Astrocyte of the spinal cord (primary cell): ENCODE measurements at places on chromosomes 5 and 9.

DNA sequence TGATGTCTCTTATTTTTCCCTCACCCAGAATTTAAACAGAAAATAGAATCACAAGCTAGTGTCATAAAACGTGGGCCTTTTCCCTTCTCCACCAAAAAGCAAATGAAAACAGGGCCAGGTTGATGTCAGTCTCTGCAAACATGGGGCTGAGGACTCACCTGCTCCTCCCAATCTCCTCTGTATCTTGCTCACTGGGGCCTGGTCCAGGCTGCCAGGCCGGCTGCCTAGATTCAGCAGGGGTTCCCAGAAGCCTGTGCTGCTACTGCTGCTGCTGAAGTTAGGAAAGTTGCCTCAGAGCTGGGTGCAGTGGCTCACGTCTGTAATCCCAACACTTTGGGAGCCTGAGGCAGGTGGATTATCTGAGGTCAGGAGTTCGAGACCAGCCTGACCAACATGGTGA, 84.3 kb downstream of the PCDH1 start:
- DNase-seq = no peak

- no peak for DNase-seq
These were observed 160.9 kb downstream of the AUH start for GRCh38 chr9:91200692-91201336.

DNA sequence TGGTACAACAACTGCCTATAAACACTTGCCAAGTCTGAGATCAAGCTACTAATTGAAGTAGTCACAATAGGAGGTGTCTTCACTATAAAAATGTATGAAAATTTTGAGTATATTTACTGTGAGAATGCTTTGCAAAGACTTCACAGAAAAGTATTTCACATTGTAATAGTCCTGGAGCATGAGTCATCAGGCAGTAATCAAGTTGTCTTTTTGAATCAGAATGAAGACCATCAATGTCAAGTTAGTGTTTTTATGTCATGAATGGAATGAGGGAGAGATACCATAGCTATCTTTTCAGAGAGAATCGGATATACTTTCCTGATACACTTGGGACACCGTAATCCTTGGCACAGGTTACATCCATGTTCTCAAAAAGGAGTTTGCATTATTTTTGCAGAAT, 466.9 kb upstream of the ARRDC3 start:
- peak; percentile 51 for DNase-seq

- peak; percentile 47 for DNase-seq
These were observed 46.4 kb upstream of the CEP78 start for GRCh38 chr9:78189461-78189860.

GRCh38 chr5:32630867-32631491, 45.6 kb downstream of the SUB1 start:
- no peak for DNase-seq

GRCh38 chr9:137664676-137665075, 45.9 kb downstream of the EHMT1 start:
- DNase-seq = peak; percentile 41

DNA sequence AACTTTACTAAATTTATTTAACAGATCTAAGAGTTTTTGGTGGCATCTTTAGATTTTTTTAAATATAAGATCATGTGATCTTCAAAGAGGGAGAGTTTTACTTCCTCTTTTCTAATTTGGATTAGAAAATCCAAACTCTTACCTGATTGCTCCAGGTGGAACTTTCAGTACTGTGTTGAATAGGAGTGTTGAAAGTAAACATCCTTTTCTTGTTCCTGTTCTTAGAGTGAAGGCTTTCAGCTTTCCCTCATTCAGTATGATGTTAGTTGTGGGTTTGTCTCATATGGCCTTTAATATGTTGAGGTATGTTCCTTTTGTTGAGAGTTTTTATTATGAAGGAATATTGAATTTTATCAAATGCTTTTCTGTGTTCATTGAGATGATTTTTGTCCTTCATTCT, 650.0 kb upstream of the SGCD start:
- DNase-seq = no peak

DNA sequence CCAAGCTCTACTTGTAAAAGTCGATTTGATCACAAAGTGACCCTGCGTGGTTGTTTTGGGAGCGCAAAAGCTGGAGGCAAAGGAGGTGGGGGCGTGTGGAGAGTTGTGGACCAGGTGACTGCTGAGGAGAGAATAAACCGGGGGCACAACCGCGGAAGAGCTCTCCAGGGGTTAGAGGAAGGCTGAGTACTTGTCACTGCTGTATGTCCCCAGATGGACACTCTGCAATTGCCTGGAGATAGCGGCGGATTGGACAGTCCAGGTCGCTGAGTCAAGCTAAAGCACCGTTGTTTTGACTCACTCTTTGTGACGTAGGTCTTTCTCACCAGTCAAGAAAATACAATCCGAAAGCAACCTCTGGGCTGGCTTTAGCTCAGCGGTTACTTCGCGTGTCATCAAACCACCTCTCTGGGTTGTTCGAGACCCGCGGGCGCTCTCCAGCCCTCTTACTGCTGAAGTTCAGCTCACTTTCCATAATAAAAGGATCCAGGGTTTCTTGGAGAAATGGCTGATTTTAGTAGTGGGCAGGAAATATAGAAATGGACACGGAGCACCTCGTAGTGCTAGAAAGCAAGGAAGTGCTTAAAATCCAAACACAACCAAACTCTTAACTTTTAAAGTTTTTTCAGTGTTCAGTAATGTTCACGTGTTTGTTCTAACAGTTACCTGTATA, 25.7 kb downstream of the ZMAT2 start:
- peak; percentile 96 for DNase-seq

GRCh38 chr5:43412644-43413043, 453 bp upstream of the CCL28 start:
- DNase-seq = no peak

DNA sequence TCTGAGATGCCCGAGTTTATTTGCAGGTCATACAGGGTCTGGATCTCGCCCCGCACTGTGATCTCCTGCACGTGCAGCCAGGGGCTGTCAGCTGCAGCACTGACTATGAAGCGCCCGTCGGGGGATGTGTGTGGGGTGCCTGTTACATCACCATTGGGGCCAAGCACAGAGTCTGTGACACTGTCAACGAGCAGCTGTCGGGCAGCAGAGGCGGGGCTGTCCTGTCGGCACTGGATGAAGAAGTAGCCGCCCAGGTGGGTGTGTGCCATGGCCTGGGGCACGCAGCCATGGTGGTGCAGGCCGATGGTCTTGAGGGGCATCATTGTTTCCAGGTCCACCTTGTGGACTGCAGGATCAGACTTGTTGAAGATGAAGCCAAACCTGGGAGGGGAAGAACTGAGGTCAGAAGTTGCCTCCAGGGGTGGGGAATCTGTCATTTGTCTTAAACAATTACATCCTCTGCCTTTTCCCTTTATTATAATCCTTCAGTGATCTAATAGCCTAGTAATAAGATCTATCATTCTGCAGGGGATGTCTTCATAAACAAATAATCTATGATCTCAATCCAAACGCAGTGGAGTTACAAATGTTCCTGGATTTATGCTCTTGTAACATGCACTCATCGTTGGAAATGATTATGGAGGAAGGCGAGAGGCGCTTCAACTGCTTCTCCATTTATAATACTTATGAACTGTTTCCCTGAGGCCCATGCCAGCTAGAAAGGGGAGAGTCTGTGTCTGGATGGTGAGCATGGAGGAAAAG, 147.8 kb downstream of the HSPA4 start:
- no peak for DNase-seq

GRCh38 chr5:149240354-149240998, 31.2 kb upstream of the AFAP1L1 start:
- DNase-seq = no peak

GRCh38 chr9:32728181-32728580, 55.2 kb upstream of the TMEM215 start:
- no peak for DNase-seq

- DNase-seq = peak; percentile 64
These were observed 11.0 kb upstream of the TRAF1 start for GRCh38 chr9:120937596-120937995.

GRCh38 chr5:55231029-55231918, 2.1 kb downstream of the CCNO start:
- peak; percentile 18 for DNase-seq

- DNase-seq = peak; percentile 67
These were observed 30.0 kb upstream of the TTLL11 start for GRCh38 chr9:122122903-122123632.

- no peak for DNase-seq
These were observed 629.7 kb upstream of the SGCD start for GRCh38 chr5:155697236-155697635.

- no peak for DNase-seq
These were observed 3.9 kb downstream of the FBXW5 start for GRCh38 chr9:136940526-136941230.

- no peak for DNase-seq
These were observed 53.7 kb upstream of the TEX48 start for GRCh38 chr9:114735704-114736103.

DNA sequence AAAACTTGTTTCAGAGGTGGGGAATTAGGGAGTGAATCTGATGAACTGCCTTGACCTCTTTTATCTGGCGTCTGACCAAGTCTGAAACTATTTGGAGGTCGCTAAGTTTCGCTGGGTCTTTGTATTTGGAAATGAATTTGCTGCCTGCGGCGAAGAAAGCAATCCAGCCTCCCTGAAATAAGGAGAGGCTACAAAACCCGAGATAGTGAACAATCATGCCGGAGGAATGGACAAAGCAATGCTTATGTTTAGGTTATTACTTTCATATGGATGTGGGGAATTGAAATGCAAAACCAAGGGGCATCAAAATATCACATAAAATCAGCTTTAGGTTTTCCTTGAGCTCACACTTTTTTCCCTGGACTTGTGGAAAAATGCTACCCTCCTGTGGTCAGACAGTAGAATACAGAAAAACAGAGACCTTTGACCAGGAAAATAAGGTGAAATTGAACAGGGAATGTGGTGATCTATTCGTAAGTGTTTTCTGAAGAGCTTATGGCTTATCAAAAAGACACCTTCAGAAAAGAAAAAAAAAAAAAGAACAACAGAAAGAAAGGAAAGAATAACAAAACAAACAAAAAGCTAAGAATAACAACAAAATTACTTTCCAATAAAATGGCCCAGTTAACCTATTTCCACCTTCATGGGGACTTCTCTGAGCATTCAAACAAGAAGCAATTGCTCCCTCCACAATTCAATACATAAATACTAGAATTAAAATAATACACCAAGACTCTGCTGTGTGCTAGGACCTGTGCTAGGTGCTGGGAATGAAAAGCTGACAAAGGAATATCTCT, 68.6 kb upstream of the DPYSL3 start:
- peak; percentile 78 for DNase-seq

DNA sequence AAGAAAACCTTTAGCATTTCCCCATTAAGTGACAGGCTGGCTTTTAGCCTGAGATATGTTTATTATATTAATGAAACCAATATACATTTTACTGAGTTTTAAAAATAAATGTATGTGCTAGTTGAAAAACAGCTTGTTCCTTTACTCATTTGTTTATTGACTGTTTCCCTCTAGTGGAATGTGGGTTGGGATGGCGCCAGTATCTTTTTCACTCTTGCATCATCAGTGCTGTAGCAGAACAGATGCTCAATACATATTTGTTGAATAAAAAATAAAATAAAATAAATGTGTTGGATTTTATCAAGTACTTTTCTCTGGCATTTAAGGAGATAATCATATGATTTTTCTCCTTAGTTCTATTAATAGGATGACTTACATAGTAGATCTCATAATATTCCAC, 43.0 kb downstream of the FSTL4 start:
- no peak for DNase-seq

GRCh38 chr5:82802954-82803353, 274.2 kb downstream of the TMEM167A start:
- DNase-seq = no peak

DNA sequence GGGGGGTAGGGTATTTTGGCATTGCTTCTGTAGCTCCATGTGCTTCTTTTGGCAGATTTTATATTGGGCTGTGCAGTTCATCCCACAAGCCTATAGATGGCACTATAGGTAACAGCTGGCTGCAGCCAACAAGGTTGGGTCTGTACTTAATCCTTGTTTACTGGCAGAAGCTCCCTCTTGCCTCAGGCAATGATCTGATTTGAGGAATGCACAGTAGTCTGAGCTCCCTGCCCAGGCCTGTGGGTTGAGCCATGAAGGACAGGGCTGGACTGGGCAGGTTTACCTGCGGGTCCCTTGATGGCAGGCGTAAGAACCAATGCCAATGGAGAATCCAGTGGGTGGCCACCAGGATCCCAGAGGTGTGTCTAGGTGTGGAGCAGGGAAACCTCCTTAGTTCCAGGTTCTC, 11.7 kb upstream of the OR1J2 start:
- peak; percentile 19 for DNase-seq

DNA sequence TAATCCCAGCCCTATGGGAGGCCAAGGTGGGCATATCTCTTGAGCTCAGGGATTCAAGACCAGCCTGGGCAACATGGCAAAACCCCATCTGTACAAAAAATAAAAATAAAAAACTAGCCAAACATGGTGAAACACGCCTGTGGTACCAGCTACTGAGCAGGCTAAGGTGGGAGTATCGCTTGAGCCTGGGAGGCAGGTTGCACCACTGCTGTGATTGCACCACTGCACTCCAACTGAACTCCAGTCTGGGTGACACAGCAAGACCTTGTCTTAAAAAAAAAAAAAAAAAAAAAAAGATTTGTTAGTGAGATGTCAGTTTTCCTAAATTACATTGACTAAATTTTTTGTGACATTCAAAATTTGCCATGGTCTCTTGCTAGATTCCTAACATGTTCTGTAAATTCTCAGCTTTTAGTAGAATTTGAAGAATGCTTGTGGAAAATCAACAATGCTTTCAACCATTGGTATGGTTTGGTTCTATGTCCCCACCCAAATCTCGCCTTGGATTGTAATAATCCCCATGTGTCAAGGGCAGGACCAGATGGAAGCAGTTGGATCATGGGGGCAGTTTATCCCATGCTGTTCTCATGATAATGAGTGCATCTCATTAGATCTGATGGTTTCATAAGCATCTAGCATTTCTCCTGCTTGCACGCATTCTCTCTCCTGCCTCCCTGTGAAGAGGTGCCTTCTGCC, 236.1 kb downstream of the ARRDC3 start:
- DNase-seq = no peak

DNA sequence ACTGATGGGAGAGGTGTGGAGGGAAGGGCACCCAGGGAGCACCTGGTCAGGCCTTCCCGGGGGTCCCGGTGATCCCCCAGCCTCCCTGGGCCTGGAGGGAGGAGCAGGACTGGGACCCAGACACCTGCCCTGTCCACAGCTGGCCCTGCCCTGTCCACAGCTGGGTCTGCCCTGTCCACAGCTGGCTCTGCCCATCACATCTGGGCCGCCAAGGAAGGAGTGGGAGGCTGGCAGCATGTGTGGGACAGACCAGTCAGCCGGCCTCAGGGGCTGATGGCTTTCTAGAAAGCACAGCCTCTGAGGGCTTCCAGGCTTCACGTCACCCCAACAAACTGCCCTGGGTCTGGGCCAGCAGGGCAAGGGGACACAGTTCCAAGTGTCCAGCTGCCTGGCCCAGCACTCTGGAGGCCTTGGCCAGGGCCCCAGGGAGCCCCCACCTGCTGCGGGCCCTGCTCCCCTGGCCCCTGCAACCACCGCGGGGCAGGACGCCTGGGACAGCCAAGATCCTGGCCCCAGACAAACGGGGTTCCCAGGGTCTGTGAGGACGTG, 12.2 kb downstream of the DNLZ start:
- DNase-seq = no peak

GRCh38 chr9:137055385-137056364, 1.8 kb upstream of the ENTPD2 start:
- peak; percentile 83 for DNase-seq
